CD4-positive, alpha-beta T cell treated with Interleukin-6 for 4 hours (primary cell): ENCODE measurements at places on chromosomes 4 and X.

GRCh38 chr4:48102303-48102702, 31.7 kb downstream of the TXK start:
- DNase-seq, result no peak

- DNase-seq, result no peak
Observed at GRCh38 chrX:77966361-77966760, 3.1 kb downstream of the PGAM4 start.

- DNase-seq, result no peak
Observed at GRCh38 chr4:130640592-130640991, 1544.6 kb downstream of the C4orf33 start.

GRCh38 chrX:117215683-117216082, 752.9 kb upstream of the CT83 start:
- DNase-seq, result no peak

DNA sequence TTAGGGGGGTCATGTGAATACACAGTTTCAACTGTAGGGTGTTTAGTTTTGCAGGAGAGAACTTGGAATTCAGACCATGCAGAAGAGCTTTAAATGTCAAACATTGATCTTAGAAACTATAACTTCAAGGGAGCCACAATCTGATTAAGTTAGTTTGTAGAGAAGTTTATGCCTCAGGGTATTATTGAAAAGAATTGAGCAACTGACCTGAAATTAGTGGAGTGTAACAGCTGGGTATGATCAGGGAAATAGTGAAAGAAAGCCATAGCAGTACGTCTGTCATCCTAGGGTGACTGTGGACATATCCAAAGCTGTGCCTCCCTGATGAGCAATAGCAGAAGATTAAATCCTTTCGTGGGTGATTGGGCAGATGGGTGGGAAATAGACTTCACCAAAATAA, 63.8 kb downstream of the FAM47B start:
- no peak for DNase-seq

GRCh38 chrX:150768132-150768485, 74.9 kb downstream of the MTMR1 start:
- DNase-seq, result no peak

DNA sequence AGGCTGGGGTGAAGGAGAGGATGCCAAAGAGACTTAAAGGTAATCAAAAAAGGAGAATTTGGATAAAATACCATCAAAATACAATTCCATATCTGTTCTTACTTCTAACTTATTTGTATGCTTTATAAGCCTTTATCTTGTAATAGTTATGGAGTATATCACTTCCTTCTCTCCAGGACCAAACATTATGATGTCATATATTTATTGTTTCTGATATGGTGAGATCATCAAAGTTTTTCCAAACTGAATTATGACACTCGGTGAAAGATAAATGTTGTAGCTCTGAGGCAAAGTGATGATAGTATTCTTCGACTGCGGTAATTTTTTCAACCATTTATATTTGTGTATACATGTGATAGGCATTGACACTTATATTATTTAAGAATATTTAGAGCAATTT, 619.3 kb upstream of the TECRL start:
- DNase-seq, result no peak

- no peak for DNase-seq
Observed at GRCh38 chrX:148576396-148576795, 76.0 kb downstream of the AFF2 start.

DNA sequence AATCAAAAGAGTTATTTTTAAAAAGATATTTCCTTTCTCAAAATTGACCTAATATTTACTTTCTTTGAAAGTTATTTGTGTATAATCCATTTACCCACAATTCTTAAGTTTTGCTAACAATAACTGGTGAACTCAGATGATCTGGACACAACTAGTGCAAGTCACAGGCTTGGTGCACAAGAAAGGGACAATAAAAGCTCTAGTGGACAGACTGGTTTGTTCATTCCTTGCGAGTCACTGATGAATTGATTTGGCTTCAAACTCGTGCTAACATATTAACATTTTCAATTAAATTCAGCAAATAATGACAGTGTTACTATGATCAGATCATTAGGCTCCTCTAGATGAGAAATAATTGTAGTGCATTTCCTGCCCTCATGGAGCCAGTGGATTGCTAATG, 169.2 kb downstream of the BMPR1B start:
- DNase-seq, result no peak

DNA sequence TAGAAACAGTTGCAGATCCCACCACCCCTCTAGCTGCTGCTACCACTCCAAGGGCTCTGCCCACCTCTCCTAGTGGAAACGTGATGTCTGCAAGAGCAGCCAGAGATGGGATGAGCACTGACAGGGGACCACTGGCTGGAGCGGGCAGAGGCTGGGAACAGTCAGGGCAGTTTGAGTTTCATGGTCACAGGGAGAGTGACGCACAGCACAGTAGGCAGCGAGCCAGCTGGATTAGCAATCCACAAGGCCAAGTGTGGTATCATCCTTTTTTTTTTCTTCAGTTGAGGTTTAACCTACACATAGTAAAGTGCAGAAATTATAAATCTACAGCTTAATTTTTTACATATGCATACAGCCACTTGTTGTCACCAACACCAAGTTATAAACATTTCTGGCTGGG, 6.4 kb upstream of the SCML2 start:
- DNase-seq, result no peak

- DNase-seq, result no peak
Observed at GRCh38 chr4:182536221-182536811, 293.1 kb downstream of the TENM3 start.

DNA sequence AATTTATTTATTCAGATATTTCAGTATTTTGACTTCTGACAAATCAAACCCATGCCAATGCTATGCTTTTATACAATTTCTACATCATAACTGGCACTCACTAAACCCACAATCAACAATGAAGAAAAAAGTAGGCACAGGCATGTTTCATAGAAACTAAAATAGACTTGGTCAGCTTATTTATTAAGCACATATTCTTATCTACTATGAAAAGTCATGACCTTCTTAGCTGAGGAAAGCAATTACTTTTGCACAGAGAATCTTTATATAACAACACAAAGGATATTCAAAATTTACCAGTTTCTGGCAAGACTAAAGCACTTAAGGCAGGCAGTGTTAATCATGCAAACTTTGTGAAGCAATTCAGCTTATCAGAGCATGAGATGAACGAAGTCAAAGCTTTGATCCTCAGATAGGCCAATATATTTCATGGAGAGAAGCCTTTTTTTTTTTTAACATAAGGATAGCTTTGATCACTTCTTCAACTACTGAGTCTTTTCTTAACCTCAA, 490.6 kb downstream of the INPP4B start:
- no peak for DNase-seq

DNA sequence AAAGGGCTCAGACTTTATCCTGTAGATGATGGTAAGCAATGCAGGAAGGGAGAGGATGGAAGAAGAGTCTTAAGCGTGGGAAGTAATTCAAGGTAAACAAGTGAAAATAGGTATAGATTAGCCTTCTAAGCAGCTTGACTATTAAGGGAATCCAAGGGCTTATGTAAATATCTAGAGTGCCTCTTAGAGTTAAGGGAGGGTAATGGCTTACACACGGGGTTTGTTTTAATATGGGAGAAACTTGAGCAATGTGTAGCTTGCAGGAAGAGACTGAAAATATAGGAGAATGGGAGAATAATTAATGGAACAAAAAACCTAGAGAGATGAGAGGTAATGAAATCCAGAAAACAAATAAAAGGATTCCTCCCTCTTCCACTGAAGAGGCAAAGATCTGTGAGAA, 12.8 kb upstream of the SAP30 start:
- no peak for DNase-seq

GRCh38 chr4:26126994-26127393, 193.8 kb upstream of the RBPJ start:
- DNase-seq, result no peak

DNA sequence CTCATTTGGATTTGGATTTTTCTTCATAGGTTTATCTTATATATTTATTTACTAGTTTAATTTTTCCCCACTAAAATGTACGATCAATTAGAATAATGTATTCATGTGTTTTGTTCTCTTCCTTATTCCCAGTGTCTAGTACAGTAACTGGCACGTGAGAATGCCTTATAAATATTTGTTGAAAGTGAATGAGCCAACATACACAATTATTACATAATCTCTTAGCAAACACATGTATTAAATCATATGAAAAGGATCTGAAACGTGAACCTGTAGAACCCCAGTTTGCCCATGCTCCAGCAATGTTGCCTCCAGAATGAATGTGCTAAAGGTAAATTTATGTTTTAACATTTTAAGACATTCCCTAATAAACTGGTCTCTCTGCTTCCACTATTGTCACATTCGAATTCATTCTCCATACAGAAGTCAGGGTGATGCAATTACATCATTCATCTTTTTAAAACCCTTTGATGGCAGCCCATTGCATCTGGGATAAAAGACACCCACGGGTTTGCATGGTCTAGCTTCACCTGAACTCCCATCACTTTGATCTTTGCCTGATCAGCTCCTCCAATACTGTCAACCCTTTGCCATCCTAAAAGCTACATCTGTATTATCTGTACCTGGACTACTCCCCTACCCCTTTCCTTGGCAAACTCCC, 30.7 kb upstream of the AREG start:
- no peak for DNase-seq

- no peak for DNase-seq
Observed at GRCh38 chr4:39563346-39563847, 36.2 kb upstream of the UGDH start.

DNA sequence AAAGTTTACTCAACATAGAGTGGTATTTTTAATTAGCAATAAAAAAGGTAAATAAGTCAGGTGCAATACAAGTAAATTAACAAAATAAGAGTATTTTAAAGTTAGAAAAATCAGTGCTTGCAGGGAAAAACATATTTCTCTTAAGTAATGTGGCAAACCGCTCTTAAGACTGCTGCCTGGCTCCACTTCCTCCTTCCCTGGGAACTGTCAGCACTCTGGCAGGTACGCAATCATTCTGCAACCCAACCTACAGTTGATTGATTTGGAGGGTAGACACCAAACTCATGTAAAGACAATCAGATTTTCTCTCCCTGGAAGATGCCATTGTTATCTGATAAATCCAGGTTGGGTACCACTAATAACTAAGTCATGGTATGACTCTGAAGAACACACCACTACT, 63.9 kb downstream of the PPP3CA start:
- DNase-seq, result no peak

- DNase-seq, result peak; percentile 92
Observed at GRCh38 chrX:20442597-20442996, 175.9 kb upstream of the RPS6KA3 start.

DNA sequence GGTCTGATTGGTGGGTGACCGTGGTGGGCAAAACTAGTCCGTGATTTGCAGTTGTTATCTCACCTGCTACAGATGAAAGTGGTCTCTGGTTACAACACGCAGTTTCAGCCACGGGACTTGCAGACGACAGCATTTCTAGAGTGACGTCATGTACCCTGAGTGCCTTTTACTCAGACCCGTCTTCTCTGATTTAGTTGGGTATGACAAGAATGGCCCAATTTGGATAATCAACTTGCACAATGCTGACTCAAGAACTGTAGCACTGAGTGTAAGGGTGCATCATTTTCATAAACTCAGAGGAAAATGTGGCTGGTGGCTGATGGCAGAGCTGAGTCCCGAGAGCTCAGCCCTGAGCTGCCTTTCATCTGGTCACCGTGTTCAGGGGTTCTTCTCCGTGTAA, 281.4 kb upstream of the FRG1 start:
- DNase-seq, result no peak

DNA sequence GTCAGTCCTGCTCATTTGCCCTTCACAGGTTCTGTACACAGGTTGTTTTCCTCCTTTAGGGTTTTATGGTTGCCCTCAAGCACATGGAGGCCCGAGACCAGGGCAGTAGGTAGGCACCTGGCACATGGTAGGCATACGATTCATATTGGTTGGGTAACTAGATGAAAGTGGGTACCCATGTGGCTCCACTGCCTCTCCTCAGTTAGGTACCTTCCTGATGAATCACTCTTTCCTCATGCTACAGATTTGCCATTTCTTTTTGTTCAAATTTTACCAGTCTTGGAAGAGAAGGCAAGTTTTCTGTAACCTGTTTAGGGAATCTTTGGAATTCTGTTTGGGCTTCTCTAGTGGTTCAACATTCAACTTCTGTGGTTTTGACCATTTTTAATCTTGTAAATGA, 121.3 kb downstream of the FHIP1A start:
- no peak for DNase-seq

DNA sequence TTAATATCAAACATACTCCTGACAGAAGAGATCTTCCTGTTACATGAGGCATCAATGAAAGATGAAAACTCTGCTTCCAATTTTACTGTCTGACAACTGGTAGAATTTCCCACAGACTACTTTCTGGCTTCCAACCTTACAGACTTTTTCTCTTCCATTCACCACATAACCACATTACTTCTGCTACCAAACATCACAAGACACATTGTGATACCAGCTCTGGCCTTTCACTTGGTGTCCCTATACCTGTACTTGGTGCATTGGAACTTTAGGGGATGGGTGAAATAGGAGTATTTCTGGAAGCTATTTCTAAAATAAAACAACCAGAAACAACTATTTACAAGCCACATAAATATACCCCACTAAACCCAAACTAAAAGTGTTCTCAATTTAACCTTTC, 20.5 kb downstream of the AMTN start:
- DNase-seq, result no peak

DNA sequence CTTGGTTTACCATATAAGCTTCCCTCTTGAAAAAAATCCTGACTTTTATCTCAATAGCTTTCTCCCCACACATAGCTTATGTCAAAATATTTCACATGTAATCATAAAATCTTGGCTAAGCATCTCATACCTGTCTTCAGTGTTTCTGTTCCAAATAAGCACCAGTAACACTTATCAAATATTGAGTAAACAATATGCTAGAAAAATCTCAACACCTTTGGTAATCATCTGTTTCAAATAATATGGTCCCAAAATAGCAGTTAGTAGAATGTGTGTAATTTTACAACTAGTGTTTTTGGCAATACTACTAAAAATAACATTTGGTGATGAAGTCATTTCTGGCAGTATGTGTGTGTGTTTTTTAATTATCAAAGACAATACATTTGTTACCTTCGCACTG, 2138.2 kb downstream of the PCDH7 start:
- DNase-seq, result no peak

DNA sequence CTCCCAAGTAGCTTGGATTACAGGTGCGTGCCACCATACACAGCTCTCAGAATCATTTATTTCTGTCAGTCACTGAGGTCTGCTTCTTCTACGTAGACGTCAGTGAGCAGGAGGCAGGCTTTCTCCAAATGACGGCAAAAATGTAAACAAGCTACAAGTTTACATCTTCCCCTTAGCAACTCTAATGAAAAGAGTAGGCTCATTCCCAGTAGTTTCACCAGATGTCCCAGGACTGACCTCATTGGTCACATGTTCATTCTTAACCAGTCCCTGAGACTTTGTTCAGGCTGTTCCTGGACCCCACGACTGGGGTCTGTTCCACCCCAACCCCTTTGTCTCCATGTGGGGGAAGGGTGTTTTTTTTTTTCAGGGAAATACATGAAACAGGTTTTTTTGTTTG, 67.1 kb downstream of the TENM3 start:
- no peak for DNase-seq

GRCh38 chrX:155022585-155022984, at the start of gene F8:
Gene F8 (minus strand): TSS chrX:155022723. CDS start chrX:155022552, 171 bp downstream.
- no peak for DNase-seq

- no peak for DNase-seq
Observed at GRCh38 chrX:34559325-34559724, 97.8 kb downstream of the TMEM47 start.
